ENCODE measurements at places on chromosomes 13 and 19. TPM values are rescaled to one million over a fixed set of nuclear protein-coding genes. Genes with fewer than 3 reads are reported as not detected.

DNA sequence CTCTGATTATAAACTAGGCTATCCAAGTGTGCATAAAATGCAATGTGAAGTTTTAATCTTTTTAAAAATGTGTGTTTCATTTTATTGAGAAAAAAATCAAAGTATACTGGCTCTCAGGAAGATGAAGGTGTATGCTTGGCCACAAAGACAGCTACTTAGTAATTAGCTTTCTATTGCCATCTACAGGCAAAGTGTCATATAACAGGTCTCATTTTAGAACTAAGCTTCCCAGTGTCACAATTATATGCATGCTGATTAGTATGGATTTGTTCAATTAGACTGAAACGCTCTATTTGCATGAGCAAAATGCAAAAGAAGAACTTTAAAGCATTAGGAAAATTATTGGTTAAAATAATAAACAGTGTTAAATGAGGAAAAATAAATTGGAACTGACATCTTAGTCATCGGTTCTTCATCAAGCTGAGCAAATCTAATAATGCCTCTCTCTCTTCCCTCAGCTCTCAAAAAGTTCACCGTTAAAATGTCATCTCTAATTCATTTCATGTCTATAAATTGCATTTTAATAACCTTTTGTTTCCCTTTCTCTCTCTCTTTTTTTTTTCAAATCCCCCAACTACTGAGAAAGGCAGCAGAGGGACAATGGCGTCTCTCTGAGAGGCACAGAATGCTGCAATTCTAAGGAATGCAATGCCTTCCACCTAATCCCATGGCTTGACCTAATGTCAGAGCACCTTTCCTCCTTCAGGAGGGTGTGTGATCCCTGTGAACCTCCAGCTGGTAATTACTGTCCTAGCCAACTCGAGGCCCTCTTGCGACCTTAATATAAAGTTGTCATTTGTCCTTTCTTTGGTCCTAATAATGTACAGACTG, 313.1 kb upstream of the MAB21L1 start:
- H3K27me3 ChIP-seq, result no peaks in the 10 kb centered on the region
- H3K4me3 ChIP-seq, result no peak overlapping the region
- H3K4me1 ChIP-seq, result no peaks in the 10 kb centered on the region
- no peaks in the 10 kb centered on the region for H3K36me3 ChIP-seq
- H3K27ac ChIP-seq, result no peak overlapping the region

- no peak overlapping the region for H3K27ac ChIP-seq
- no peaks in the 10 kb centered on the region for H3K27me3 ChIP-seq
- no peak overlapping the region for H3K4me3 ChIP-seq
Measured at GRCh38 chr13:74586847-74587246, 452.6 kb upstream of the KLF12 start.

DNA sequence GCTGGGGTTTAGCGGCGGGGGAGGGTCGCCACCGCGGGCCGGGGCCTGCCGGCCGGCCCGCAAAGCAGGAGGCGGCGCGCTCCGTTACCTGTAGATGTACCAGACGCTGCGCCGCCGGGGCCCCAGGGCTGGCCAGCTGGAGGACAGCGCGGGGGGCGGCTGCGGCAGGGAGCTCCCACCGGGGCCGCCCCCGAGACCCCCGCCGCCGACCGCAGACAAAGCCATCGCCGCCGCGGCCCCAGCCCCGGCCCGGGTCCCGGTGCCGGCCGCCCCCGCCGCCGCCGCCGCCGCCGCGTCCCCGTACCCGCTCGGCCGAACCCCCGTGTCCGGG, 24.8 kb downstream of the SHANK1 start:
- peaks cover 20% of the 10 kb centered on the region for H3K27me3 ChIP-seq
- H3K4me1 ChIP-seq, result no peaks in the 10 kb centered on the region
- no peak for DNase-seq
- H3K36me3 ChIP-seq, result no peaks in the 10 kb centered on the region
- H3K27ac ChIP-seq, result no peak overlapping the region
- no peak overlapping the region for H3K4me3 ChIP-seq

GRCh38 chr13:78562237-78562889, 41.0 kb downstream of the POU4F1 start:
- H3K36me3 ChIP-seq, result no peaks in the 10 kb centered on the region
- H3K4me1 ChIP-seq, result no peaks in the 10 kb centered on the region
- no peak for DNase-seq

GRCh38 chr19:20969898-20970297, 46.8 kb downstream of the ZNF85 start:
- H3K4me1 ChIP-seq, result no peaks in the 10 kb centered on the region
- no peaks in the 10 kb centered on the region for H3K27me3 ChIP-seq
- no peaks in the 10 kb centered on the region for H3K36me3 ChIP-seq
- H3K27ac ChIP-seq, result no peak overlapping the region
- no peak for DNase-seq

DNA sequence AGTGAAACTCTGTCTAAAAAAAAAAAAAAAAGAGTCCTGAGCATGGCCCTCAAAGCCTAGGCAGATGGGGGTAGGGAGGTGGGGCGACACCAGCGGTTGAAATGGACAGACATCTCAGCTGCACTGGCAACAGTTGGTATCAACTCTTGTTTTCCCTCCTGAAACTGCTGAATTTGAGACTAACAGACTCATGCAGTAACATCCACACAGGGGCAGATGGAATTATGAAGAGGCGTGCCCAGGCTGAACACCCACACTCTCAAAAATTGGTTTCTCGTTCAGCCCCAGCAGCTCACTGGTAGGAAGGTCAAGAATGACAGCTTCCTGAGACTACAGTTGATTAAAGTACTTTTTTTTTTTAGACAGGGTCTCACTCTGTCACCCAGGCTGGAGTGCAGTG, 24.1 kb downstream of the PBX4 start:
- H3K4me3 ChIP-seq, result no peak overlapping the region
- no peak for DNase-seq
- H3K27ac ChIP-seq, result peak overlapping the region; percentile 19

- peak; percentile 89 for DNase-seq
- peak overlapping the region; percentile 93 for H3K27ac ChIP-seq
- peaks cover 39% of the 10 kb centered on the region for H3K36me3 ChIP-seq
Measured at GRCh38 chr19:18364826-18365528, 21.0 kb upstream of the GDF15 start.

GRCh38 chr19:18340990-18341868, 831 bp downstream of the PGPEP1 start:
- DNase-seq, result peak; percentile 84
- H3K27ac ChIP-seq, result peak overlapping the region; percentile 89
- peak overlapping the region; percentile 74 for H3K4me3 ChIP-seq
- no peaks in the 10 kb centered on the region for H3K36me3 ChIP-seq

GRCh38 chr19:46494941-46495785, 504 bp downstream of the PNMA8B start:
- no peaks in the 10 kb centered on the region for H3K4me1 ChIP-seq
- H3K27ac ChIP-seq, result no peak overlapping the region
- H3K36me3 ChIP-seq, result no peaks in the 10 kb centered on the region
- no peak overlapping the region for H3K4me3 ChIP-seq
- DNase-seq, result no peak

GRCh38 chr13:87666831-87667230, 4.3 kb upstream of the SLITRK5 start:
- H3K27me3 ChIP-seq, result no peaks in the 10 kb centered on the region
- H3K36me3 ChIP-seq, result no peaks in the 10 kb centered on the region
- no peak overlapping the region for H3K4me3 ChIP-seq
- H3K4me1 ChIP-seq, result peaks cover 10% of the 10 kb centered on the region
- no peak for DNase-seq
- no peak overlapping the region for H3K27ac ChIP-seq

DNA sequence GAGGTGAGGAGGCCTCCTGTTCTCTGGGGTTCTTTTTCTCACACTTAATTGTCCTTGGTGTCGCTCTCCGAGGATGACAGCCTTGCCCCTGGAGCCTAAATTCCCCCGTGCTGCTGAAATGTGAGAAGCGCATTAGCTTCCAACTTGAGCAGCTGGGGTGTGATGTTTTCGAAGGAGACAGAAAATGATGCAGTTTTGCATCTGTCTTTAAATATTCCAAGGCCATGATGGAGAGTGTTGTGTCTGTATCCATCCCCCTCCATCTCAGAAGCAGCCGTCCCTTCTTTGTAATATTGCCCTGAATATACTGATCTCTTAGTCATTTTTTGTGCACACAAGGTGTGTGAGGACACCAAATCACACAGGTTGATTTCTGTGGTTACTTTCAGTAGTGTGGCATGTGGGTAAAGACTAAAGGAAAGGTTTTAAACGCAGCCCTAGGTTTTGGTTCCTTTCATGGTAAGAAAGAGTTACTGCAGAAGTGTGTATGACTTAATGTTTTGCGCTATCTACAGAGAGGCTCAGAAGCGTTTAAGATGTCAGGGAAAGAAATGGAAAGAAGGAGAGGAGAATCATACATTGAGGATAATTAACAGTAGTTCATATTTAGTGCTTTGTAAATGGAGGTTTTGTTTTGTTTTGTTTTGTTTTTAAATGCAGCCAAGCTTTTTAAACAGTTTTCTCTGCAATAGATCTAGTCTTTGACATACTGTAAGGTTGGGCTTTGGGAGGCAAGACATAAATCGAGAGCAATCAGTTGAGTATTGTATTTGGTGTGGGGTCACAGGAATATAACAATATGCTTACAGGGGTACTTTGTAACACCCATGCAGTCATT, 1.6 kb downstream of the NBEA start:
- no peaks in the 10 kb centered on the region for H3K36me3 ChIP-seq
- DNase-seq, result no peak
- no peaks in the 10 kb centered on the region for H3K27me3 ChIP-seq
- H3K4me1 ChIP-seq, result no peaks in the 10 kb centered on the region
- H3K27ac ChIP-seq, result no peak overlapping the region
- H3K4me3 ChIP-seq, result peak overlapping the region; percentile 83

- DNase-seq, result no peak
- H3K4me1 ChIP-seq, result no peaks in the 10 kb centered on the region
- H3K27ac ChIP-seq, result no peak overlapping the region
- H3K4me3 ChIP-seq, result no peak overlapping the region
Measured at GRCh38 chr19:34067861-34068271, 104.4 kb upstream of the LSM14A start.

DNA sequence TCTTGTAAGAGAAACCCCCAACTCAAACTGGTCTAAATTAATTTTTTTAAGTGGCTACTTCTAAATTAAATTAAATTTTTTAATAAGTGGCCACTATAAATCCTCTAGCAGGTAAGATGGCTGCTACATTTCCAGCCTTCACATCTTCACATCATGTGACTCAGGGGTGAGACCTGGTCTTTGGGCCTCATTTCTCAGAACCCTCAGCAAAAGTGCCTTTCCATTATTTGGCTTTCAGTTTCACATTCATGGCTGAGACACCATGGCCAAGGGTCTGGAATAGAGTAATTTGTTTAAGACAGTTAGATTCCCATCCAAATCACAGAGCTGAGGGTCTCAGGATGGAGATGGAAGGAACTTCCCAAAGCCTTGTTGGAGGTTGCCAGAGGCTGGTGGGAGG, 47.5 kb downstream of the DCT start:
- H3K27me3 ChIP-seq, result no peaks in the 10 kb centered on the region
- H3K4me3 ChIP-seq, result no peak overlapping the region
- H3K27ac ChIP-seq, result no peak overlapping the region
- H3K36me3 ChIP-seq, result no peaks in the 10 kb centered on the region
- no peaks in the 10 kb centered on the region for H3K4me1 ChIP-seq

- no peak overlapping the region for H3K4me3 ChIP-seq
- DNase-seq, result no peak
- H3K27ac ChIP-seq, result no peak overlapping the region
Measured at GRCh38 chr13:100304229-100304628, 215.3 kb downstream of the PCCA start.

DNA sequence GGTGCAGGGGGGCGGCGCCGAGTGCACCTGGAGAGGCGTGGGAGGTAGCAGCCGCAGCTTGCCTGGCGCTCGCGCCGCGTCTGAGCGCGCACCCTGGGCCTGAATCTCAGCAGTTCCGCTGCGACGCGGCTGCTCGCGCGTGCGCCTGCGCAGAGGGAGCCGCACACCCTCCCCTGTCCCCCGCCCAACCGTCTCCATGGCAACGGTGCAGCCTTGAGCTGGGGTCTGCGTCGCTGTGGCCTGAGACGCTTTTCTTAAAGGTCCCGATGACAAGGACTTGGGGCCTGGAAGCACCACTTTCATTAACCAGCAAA, at the start of gene PNMA8B:
TSS of gene PNMA8B (minus strand) at position 82 of the 314 bp plus-strand sequence. CDS start 402 bp downstream, outside the sequence.
- peaks cover 4% of the 10 kb centered on the region for H3K27me3 ChIP-seq
- peak within 1 kb of the TSS; percentile 38 for H3K4me3 ChIP-seq
- DNase-seq, result no peak
- H3K27ac ChIP-seq, result no peak within 1 kb of the TSS
- H3K4me1 ChIP-seq, result peaks cover 23% of the 10 kb centered on the region

DNA sequence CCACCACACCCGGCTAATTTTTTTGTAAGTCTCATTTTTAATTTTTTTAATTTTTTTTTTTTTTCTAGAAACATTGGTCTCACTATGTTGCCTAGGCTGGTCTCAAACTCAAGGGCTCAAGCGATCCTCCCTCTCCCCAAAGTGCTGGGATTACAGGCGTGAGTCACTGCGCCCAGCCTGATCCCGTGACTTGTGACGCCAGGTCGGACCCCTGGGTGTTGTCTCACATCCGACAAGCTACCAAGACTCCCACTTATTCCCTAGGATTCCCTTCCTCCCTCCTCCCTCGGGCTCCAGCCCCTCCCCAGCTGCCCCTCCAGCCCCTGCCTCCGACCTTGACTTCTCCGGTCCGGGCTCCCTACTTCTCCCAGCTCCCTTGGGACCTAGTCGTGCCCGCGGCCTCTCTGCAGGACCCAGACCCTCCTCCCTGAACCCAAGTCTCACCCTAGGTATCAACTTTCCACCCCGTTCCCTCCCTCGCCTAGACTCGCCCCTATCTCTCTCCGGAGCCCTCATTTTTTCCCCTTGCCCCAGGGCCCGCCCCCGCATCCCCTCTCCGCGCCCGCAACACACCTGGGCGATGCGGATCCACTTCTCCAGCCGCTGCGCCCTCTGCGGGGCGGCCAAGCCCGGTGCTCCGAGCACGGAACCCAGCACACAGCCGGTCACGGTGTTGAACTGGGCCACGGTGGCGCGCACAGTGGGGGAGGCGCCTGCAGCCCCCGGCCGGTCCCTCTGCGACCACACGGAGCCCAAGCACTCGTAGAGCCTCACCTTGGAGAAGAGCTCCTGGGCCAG, 13.1 kb downstream of the RGL3 start:
- H3K4me1 ChIP-seq, result no peaks in the 10 kb centered on the region
- no peak for DNase-seq
- no peak overlapping the region for H3K27ac ChIP-seq
- H3K36me3 ChIP-seq, result no peaks in the 10 kb centered on the region
- H3K4me3 ChIP-seq, result no peak overlapping the region
- no peaks in the 10 kb centered on the region for H3K27me3 ChIP-seq

DNA sequence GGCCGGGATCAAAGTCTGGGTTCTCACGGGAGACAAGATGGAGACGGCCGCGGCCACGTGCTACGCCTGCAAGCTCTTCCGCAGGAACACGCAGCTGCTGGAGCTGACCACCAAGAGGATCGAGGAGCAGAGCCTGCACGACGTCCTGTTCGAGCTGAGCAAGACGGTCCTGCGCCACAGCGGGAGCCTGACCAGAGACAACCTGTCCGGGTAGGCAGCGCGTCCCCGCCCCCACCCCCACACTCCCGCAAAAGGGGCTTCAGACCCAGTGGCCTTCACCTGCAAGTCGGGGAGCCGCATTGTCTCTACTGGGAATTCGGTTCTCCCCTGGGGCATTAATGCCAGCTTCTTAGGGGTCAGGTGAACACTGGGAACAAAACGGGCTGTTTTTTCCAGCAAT, 114.7 kb upstream of the MCF2L start:
- H3K4me3 ChIP-seq, result no peak overlapping the region
- no peak for DNase-seq
- H3K27me3 ChIP-seq, result no peaks in the 10 kb centered on the region
- H3K4me1 ChIP-seq, result no peaks in the 10 kb centered on the region

Gene TMEM238
- total RNA-seq, result 72.8 TPM

Gene MIA
- not detected for total RNA-seq

Gene ATP4A
- not detected for total RNA-seq

Gene CALR3
- total RNA-seq, result not detected

Gene OR7C1
- total RNA-seq, result not detected

Gene ZIC5
- total RNA-seq, result not detected

Gene IGFL2
- total RNA-seq, result not detected

Gene IFNL2
- total RNA-seq, result not detected

Gene CGB8
- not detected for total RNA-seq

Gene CPAMD8
- total RNA-seq, result 5.4 TPM

Gene FLT3
- 10.7 TPM for total RNA-seq

Gene C13orf42
- not detected for total RNA-seq

All from Peyer's patch (tissue), 4 donors.